ENCODE measurements at places on chromosomes 6 and 20.

GRCh38 chr20:63837479-63837878 lies 6.4 kb upstream of the ZBTB46 start:
- DNase-seq: no peak

DNA sequence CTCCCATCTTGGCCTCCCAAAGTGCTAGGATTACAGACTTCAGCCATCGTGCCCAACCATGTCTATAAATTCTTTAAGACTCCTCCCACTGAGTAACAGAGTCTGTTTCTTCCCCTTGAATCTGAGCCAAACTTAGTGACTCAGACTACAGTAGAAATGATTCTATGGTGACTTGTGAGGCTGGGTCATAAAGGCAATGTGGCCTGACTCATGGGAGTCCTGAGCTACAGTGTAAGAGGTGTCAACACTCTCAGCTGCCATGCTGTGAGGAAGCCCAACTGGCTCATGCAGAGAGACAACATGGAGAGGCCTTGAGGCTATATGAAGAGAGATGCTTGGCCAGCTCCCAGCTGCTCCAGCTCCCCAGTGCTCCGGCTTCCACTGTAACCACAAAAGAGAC lies 5.2 kb upstream of the NRSN2 start:
- no peak for DNase-seq

GRCh38 chr20:62830251-62830650 lies 13.4 kb downstream of the COL9A3 start:
- no peak for DNase-seq

GRCh38 chr20:11205769-11206362 lies 532.1 kb upstream of the JAG1 start:
- no peak for DNase-seq

DNA sequence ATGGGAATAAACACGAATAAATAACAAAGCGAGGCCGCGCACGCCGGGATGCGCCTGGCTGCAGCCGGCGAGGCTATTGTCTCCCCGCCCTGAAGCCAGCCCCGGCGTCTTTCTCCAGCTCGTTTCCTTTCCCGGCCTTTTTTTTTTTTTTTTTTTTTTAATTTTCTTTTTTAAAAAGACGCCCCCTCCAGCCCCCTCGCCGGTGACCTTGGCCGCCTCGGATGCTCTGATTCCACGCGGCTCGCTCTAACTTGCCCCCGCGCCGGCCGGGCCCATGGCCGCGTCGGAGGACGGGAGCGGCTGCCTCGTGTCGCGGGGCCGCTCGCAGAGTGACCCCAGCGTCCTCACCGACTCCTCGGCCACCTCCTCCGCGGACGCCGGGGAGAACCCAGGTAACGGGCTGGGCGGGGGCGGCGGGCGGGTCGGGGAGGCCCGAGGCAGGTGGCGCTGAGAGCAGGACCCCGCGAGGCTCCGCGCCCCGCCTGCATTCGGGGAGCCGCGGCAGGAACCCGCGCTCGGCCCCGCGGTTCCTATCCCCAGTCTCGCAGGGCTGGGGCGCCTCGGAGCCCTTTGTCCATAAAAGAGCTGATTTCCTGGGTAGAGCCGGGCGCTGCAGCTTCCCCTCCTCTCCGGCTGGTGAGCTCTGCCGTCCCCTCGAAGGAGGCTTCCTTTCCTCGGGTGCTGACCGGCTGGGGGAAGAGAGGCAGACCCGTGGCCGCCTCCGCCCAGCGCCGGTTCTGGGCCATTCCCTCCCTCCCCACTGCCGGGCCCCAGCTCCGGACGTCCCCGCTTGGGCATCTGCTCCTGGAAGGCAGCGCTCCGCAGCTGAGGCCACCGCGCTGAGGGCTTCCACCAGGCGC lies 631 bp downstream of the PHACTR3 start:
- DNase-seq: no peak

GRCh38 chr20:50130995-50131394 lies 18.0 kb upstream of the UBE2V1 start:
- no peak for DNase-seq
